ENCODE measurements at places on chromosomes 6 and 20. TPM values are rescaled to one million over a fixed set of nuclear protein-coding genes. Genes with fewer than 3 reads are reported as not detected.

GRCh38 chr6:156934069-156934460 lies 156.9 kb downstream of the ARID1B start:
- DNase-seq, result no peak

DNA sequence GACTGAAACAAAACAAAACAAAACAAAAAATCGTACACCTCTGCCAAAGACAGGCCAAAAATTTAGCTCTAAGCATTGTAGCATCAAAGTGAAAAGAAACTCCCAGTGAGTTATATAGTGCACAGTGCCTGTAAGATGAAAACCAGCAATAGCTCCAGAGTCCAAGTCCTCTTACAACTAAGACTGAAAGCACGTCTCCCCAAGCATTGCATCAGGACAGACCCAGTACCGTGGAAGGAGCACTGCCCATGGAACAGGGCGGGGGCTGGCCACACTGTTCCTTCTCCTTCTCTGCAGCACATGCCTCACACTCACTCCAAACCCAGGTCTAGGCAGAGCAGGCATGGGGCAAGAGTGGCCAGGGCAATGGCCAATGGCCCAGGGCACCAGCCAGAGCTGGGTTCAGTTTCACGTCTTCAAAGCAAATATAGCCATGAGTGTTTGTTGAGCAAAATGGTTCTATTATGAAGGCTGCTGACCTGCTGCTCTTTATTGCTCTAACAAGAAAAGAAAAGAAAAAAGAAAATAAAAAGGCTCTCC lies 72.2 kb upstream of the PBOV1 start:
- no peak for DNase-seq

DNA sequence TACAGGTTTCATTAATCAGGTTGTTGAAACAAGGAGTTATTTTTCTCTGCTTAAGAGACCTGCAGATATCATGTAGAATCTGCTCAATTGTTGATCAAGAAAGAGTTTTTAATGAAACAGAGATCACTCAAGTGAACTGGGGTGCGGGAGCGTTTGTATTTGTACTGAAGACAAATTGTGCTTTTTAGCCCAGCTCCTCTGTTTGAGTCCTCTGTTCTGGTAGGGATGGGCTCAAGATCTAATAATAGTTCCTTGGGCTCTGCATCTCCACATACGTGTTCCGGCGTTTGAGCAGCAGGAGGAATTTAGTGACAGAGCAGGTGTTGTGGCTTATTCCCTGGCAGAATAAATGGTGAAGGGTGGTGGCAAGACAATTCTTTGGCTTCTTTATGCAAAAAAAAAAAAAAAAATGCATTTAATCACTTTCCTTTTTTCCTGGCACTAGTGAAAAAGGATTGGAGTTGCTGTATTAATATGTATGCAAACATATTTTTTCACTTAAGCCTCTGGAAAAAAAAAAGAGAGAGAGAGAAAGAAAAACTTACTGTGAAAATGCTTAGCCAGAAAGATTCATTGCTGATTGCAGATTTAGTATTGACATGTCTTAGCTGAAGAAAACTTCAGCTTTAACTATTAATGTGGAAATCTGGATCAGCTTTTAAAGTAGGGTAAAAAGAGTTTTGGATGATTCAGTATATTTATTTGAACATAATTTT lies 4.0 kb downstream of the CITED2 start:
- DNase-seq, result no peak

DNA sequence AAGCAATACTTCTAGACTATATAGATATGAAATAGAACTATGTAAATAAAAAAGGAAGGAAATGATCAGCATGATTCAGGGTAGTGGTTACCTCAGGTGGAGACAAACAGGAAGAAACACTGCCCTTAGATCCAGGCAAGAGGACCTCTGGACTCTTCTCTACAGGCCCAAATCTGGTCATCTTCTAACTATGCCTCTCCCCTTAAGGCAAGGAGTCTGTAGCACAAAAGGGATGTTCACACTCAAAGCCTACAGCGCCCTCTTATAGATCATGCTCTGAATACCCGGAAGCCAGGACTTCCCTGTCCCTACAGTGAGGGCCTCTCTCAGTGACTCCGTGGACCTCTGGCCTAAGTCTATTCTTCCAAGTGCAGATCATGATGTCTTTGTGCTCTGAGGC lies 30.4 kb upstream of the HIVEP2 start:
- no peak for DNase-seq

- no peak for DNase-seq
Measured at GRCh38 chr6:28656715-28657114, 131.0 kb downstream of the GPX5 start.

GRCh38 chr6:138999949-139000725 lies 12.1 kb upstream of the REPS1 start:
- no peak for DNase-seq

GRCh38 chr6:148591656-148592055 lies 155.2 kb upstream of the UST start:
- no peak for DNase-seq

- no peak for DNase-seq
Measured at GRCh38 chr6:53321701-53322100, 27.0 kb downstream of the ELOVL5 start.

GRCh38 chr6:6002005-6002847 lies 4.5 kb downstream of the NRN1 start:
- DNase-seq, result no peak

DNA sequence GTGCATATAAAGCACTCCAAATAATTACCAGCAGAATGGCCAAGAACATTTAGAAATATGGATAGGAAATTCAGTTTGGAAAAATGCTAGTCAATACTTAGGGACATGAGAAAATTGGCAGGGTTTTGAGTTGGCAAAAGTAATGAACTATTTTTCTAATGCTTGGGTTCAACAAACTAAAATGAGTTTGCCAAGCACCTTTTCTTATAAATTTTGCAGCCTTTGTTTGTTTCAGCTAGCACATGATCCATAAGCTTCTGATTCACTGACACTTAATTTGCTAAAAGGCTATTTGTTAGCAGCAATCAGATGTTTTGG lies 324.8 kb downstream of the QKI start:
- DNase-seq, result no peak

DNA sequence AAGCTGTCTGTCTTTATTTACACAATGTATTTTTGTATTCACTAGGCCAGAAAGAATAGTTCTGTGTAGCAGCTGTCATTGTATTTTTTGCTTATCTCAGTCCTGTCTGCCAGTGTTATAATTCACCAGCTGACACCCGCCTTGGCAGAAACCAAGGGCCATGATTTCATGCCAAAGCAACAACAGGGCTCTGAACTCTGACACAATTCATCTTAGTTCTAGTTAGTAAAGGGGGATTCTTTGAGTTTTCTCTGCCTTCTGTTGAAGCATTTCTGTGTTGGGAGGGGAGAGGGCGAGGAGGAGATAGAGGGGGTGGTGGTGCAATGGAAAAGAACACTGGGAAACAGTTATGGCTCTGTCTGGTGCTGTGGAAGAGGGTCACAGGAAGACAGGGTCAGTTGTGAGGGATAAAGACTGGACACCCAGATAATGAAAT lies 684.6 kb upstream of the MARCKS start:
- DNase-seq, result peak; percentile 18

- no peak for DNase-seq
Measured at GRCh38 chr20:1754306-1754705, 96.7 kb upstream of the SIRPG start.

GRCh38 chr6:20879121-20879520 lies 344.9 kb downstream of the CDKAL1 start:
- no peak for DNase-seq

GRCh38 chr6:107144666-107145065 lies 29.4 kb upstream of the BEND3 start:
- DNase-seq, result no peak

DNA sequence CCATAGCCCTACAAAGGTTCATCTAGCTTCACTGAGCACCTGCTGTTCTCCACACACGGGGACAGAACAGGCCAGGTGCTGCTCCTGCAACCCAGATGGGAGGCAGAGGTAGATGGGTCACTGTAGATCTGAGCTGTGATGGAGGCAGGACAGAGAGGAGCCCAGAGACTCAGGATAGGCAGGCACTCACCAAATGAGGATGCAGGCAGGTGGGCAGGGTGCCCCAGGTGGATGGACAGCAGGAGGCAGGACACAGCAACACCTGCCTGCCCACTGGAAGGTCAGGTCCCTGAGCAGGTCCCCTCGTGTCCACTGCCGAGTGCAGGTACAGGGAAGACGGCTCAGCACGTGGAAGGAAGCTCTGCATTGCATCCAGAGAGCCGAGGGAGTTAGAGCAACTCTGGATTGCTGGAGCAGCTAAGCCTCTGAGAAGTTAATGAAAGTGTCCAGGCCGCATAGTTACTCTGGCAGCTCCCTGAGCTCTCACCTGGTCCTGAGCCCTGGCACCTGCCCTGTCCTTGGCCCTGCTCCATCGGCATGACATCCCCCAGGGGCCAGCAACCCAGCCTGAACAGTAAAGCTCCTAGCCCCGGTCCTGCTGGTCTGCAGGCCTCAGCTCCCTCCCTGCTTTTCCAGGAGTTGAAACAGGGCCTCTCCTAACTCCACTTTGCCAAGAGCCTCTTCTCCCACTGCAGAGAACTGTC lies 4.9 kb upstream of the YTHDF1 start:
- DNase-seq, result no peak

GRCh38 chr6:61711849-61712248 lies 574.2 kb downstream of the KHDRBS2 start:
- DNase-seq, result no peak

GRCh38 chr20:57728762-57729161 lies 18.9 kb upstream of the PMEPA1 start:
- DNase-seq, result no peak

DNA sequence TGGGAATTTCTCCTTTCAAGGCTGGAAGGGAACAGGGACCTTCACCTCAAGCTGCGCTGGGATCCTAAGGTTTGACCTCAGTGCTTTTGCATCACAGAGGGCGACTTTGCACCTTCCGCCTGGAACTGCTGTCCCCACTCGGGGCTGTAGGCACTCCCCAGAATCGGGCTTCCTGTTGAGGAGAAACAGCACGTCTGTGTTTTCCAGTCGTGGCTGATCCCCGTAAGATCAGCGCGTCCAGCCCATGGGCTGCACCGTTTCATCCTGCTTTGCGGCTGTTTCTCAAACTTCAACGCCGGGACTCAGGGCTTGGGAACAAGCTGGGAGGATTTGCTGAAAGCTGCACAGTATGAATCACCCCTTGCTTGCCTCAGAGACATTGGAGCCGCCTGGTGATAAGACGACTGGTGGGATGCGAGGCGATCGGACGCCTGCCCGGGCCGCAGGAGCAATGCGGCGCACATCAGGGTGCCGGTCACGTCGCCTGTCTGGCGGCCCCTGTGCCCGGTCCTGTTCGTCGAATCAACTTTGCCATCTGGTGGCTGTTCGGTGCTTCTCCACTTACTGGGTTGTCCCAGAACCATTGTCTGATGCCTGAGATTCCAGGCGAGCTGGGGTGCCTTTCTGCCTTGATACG lies 53.6 kb upstream of the FRMD1 start:
- peak; percentile 87 for DNase-seq

DNA sequence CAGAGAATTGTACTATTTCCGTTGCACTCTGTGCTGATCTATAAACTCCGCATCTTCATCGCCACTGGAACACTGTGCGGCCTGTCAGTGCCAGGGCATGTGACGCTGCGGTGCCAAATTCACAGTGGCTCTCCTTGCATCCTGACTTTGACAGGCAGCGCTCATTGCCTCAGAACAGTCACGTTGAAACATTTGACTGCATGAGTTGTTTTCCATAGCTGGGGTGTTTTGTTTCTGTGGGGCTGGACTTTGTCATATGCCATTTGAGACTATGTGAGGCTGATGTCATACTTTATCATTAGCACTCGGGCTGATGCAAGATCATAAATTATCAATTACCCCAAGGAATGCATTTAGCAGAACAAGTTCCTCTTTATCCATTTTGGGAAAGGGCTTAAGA lies 32.7 kb downstream of the CFAP61 start:
- DNase-seq, result no peak

- no peak for DNase-seq
Measured at GRCh38 chr20:58518896-58519593, 3.8 kb upstream of the APCDD1L start.

DNA sequence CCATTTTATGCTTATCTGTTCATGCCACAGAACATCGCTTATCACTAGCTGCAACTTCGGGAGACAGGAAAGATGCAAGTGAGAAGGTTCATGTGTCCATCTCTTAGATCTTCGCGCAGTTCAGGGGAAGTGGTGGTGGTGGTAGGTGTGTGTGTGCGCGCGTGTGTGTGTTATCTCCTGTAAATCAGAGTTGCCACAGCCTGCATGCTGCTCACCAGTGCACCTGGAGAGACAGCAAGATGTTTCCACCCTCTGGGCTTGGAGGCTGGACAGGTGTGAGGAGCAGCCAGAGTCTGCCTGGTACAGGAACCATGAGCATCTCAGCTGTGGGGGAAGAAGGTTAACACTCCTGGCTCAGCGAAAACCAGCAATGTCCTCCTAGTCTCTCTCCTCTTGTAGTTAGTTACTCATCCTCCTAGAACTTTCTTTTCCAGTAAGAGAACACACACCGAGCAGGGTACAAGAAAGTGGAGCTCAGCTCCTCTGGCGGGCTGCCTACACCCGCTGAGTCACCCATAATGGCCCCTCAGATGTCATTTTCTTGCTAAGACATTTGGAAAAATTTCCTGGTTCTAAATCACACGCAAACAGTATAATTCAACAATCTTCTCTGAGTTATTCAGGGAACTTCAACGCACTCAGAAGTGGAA lies 5.1 kb upstream of the TUBB1 start:
- DNase-seq, result no peak

GRCh38 chr20:63473555-63474449 lies 1.3 kb upstream of the KCNQ2 start:
- no peak for DNase-seq

- no peak for DNase-seq
Measured at GRCh38 chr20:36628076-36628475, 17.9 kb downstream of the SLA2 start.

- no peak for DNase-seq
Measured at GRCh38 chr6:129029778-129030177, 146.8 kb downstream of the LAMA2 start.

- DNase-seq, result no peak
Measured at GRCh38 chr6:144547409-144547808, 262.3 kb downstream of the UTRN start.

DNA sequence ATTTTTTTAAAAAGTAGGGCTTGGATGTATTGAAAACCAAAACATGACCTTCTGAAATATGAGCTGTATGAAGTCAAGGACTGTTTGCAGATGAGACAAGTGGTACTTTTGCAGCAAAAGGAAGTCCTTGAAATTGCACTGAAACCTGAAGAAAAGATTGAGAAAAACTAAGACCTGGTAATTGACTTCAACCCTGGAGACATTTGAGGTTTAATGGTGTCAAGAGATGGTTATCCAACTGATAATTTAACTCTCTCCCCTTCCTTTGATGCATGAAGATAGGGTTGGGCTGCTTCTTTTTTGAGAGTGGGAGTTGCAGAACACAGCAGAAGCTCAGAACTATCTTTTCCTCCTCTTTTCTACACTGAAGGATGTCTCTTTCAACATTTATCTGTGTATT lies 180.9 kb upstream of the DTNBP1 start:
- no peak for DNase-seq

GRCh38 chr20:7503501-7503900 lies 436.8 kb downstream of the HAO1 start:
- DNase-seq, result no peak

- no peak for DNase-seq
Measured at GRCh38 chr20:40050596-40050995, 638.4 kb downstream of the MAFB start.

- DNase-seq, result no peak
Measured at GRCh38 chr20:59141818-59142581, 21.6 kb upstream of the ZNF831 start.

SMPDL3A gene
- 13.0 TPM for total RNA-seq

SCRT2 gene
- 1.6 TPM for total RNA-seq

BMP5 gene
- total RNA-seq, result 3.3 TPM

MROH8 gene
- 5.3 TPM for total RNA-seq

ZBTB46 gene
- 22.4 TPM for total RNA-seq

TNNC2 gene
- not detected for total RNA-seq

IPCEF1 gene
- total RNA-seq, result 10.6 TPM

HCK gene
- total RNA-seq, result 2.9 TPM

MARCKS gene
- 498 TPM for total RNA-seq

Measured in frontal cortex (tissue), 4 donors.